Pancreas (tissue), 10 donors: ENCODE measurements at places on chromosomes 4 and X. TPM values are rescaled to one million over a fixed set of nuclear protein-coding genes. Genes with fewer than 3 reads are reported as not detected.

- no peaks in the 10 kb centered on the region for H3K4me1 ChIP-seq
- no peak for DNase-seq
- no peaks in the 10 kb centered on the region for H3K36me3 ChIP-seq
- H3K27ac ChIP-seq = no peak overlapping the region
These were observed 178.6 kb downstream of the ZNF674 start for GRCh38 chrX:46366381-46367207.

- no peak overlapping the region for H3K27ac ChIP-seq
- no peaks in the 10 kb centered on the region for H3K4me1 ChIP-seq
- no peak overlapping the region for H3K4me3 ChIP-seq
- no peak for DNase-seq
- no peaks in the 10 kb centered on the region for H3K36me3 ChIP-seq
- no peaks in the 10 kb centered on the region for H3K27me3 ChIP-seq
These were observed 95.7 kb downstream of the ANTXR2 start for GRCh38 chr4:79977131-79977840.

DNA sequence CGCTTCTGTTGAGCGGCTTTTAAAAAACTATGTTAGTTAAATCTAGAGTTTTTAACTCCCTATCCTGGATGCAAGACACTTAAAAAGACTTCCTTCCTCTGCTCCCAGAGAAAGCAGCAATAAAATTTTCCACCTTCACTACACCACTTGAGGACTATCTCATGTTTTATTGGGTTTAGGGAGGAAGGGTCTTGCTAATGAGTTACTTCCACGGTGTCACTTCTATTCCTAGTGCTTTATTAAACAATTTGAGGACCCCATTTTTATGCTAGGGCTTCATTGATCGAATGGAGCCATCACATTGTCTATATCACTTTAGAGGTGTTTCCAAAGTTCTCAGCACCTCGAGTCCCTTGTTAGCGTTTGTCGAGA lies 3.7 kb upstream of the STIM2 start:
- peaks cover 14% of the 10 kb centered on the region for H3K4me1 ChIP-seq
- H3K4me3 ChIP-seq = peak overlapping the region; percentile 86
- no peak for DNase-seq
- no peaks in the 10 kb centered on the region for H3K27me3 ChIP-seq
- peak overlapping the region; percentile 96 for H3K27ac ChIP-seq

- no peaks in the 10 kb centered on the region for H3K36me3 ChIP-seq
- H3K27ac ChIP-seq = no peak overlapping the region
- no peaks in the 10 kb centered on the region for H3K4me1 ChIP-seq
- no peak for DNase-seq
- H3K4me3 ChIP-seq = no peak overlapping the region
These were observed 229.2 kb upstream of the INTU start for GRCh38 chr4:127403471-127404084.

DNA sequence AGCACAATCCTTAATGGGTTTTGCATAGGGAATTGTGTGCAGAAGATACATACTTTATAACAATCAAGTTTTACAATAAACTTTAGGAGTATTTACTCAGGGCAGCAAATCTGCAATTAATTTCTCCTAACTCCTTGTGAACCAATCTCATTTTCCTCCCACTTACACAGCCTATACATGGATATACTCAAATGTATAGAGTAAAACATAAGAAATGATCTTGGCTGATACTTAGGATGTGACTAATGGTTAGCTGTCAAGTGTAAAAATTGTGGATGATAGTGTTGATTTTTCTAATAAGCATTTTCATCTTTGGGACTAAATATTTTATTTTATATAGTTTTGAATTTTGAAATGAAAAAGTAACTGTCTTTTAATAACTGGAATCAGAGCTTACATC lies 759.6 kb downstream of the GRID2 start:
- no peak overlapping the region for H3K4me3 ChIP-seq
- no peaks in the 10 kb centered on the region for H3K27me3 ChIP-seq
- H3K36me3 ChIP-seq = no peaks in the 10 kb centered on the region
- no peak overlapping the region for H3K27ac ChIP-seq
- H3K4me1 ChIP-seq = peaks cover 4% of the 10 kb centered on the region

GRCh38 chr4:159227378-159227777 lies 124.5 kb downstream of the RAPGEF2 start:
- no peak overlapping the region for H3K4me3 ChIP-seq
- no peaks in the 10 kb centered on the region for H3K36me3 ChIP-seq
- no peaks in the 10 kb centered on the region for H3K27me3 ChIP-seq
- no peak for DNase-seq
- H3K4me1 ChIP-seq = peaks cover 8% of the 10 kb centered on the region

DNA sequence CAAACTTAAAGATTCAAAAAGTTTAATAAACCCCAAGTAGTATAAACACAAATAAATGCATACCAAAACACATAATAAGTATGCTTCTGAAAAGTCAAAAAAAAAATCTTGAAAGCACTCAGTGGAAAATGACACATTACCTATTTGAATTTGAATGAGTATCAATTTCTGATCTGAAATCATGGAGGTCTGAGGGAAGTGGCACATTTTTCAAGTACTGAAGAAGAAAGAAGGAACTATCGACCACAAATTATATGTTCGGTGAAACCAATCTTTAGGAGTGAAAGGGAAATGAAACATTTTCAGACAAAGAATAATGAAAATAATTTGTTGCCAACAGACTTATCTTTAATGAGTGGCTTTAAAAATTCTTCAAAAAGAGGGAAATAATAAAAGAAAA lies 12.1 kb upstream of the F9 start:
- no peaks in the 10 kb centered on the region for H3K4me1 ChIP-seq
- H3K4me3 ChIP-seq = no peak overlapping the region

DNA sequence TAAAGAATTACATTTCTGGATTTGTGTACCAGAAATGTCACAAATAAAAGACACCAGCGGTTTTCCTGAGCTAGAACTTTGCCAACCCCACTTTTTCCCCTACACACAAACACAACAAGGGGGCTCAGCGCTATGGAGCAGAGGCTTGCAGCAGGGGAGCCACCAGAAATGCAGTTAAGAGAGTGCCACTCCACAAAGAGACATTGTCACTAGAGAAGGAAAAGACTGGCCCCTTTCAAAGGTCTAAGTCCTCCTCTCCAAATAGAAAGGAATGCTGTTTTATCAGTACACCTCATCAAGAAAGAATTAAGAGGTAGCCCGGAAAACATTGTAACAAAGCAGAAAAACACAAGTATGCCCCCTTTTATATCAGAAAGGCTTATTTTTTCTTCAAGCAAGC lies 419.5 kb downstream of the HNRNPD start:
- no peaks in the 10 kb centered on the region for H3K27me3 ChIP-seq
- no peak for DNase-seq

DNA sequence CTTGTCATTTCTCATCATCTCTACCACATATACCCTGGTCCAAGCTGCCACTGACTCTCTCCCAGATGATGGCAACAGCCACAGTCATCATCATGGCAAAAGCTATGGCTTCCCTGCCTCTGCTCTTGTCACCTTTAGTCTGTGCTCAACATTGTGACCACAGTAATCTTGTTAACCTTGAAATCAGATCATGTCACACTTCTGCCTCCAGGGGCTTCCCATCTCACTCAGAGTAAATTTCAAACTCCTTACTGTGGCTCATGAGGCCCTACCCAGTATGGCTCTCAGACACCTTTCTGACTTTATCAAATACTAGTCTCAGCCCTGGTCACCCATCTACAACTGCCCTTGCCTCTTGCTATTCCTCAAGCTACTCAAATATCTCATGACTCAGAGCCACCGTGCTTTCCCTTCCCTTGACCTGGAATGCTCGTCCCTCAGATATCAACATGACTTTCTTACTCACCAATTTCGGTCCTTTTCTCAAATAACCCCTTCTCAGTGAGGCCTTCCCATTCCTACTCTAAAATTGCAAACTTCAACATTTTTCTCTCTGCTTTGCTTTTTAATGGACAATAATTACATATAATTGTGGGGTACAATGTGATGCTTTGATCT lies 41.1 kb upstream of the STIM2 start:
- no peaks in the 10 kb centered on the region for H3K36me3 ChIP-seq
- no peaks in the 10 kb centered on the region for H3K4me1 ChIP-seq
- H3K27me3 ChIP-seq = no peaks in the 10 kb centered on the region
- no peak overlapping the region for H3K27ac ChIP-seq
- H3K4me3 ChIP-seq = no peak overlapping the region
- no peak for DNase-seq

Gene EXOC1L
- not detected for total RNA-seq
